ENCODE measurements at places on chromosomes 13 and 19. TPM values are rescaled to one million over a fixed set of nuclear protein-coding genes. Genes with fewer than 3 reads are reported as not detected.

DNA sequence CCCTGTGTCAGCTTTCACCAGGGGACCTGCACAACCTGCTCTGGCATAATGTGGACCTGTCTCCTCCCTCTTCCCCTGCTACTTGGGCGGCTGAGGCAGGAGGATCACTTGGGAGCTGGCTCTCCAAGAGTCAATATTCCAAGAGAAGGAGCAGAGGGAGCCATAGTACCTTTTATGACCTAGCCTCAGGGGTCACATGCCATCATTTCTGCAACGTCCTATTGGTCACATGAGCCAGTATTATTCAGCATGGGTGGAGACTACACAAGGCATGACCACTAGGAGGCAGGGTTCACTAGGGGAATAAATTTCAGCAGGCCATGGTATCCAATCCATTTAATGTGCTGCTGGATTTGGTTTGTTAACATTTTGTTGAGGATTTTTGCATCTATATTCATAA lies 12.0 kb upstream of the SHFL start:
- peak; percentile 68 for DNase-seq

The GSX1 gene
- polyA plus RNA-seq = not detected

The PSG3 gene
- polyA plus RNA-seq = not detected

The SHD gene
- not detected for polyA plus RNA-seq

Measured in CD4-positive, CD25-positive, alpha-beta regulatory T cell (primary cell).